ENCODE measurements at places on chromosomes 6 and 20.

DNA sequence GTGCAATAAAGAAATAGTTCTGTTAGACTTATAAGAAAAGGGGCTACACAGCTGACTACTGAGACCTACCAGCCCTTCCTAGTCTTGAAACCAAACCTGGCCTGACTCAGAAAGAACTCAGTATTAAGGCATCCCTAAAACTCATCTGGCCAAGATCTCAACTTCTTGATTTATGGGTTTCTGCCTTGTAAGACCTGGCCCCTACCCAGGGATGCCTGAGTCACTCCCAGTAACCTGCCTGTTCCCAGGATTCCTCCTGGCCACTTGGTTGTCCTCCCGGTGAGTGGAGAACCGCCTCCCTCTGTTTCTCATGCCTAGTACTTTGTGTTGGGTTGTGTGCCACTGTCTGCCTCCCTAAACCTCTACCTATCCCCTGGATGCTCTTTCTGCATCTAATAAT lies 189.4 kb upstream of the PREP start:
- no peak for DNase-seq

DNA sequence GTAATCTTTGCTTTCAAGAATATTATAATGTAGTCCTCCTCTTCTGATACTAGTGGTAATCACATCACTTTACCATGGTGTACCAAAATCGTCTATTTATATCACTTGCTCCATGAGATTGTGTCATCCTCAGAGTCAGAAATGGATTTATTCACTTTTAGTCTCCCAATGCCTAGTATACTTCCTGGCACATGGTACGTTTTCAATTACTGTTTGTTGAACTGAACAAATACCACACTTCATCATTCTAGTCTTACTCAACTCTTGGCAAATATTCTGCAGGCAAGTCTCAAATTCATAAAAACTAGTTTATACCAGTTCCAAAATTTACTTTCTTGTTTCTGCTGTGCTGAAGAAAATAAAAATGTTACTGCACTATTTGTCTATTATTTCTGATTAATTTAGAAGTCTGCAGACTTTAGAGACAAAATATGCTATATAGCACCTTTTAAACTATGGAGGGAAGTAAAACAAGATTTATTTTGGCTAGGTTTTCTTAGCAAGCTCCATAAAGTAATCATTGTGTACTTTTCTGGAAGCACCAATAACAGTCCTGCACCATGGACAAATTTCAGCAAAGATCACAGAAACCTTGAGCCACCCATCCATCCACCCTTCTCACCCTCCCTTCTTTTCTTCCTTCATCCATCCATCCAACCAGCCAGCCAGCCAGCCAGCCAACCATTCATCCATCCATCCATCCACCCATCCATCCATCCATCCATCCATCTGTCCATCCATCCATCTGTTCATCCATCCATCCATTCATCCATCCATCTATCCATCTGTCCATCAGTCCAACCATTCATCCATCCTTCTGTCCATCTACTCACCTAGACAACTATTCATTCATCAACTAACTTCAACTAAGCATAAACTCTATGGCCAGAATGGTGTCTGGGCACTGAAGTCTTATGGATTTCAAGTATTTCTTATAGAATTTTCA lies 102.1 kb upstream of the STMND1 start:
- no peak for DNase-seq

- no peak for DNase-seq
Observed at GRCh38 chr6:120774275-120774674, 560.0 kb downstream of the TBC1D32 start.

DNA sequence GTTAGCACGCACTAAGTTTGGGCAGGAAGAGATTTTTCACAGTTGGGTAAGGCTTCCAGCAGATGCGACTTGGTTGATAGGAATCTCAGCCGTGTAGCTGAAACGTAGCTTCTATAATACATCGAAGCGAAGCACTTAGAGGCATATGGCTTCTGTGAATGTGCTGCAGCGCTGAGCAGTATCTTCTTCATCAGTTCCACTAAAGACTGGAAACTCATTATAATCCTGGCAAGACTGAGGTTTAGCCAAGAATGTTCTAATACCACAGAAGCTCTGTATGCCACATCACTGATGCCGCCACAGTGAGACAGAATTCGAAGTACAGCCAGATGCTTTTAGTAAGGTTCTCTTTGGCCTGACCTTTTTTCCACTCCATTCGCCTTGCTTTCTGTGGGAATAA lies 680.2 kb upstream of the AGPAT4 start:
- no peak for DNase-seq

DNA sequence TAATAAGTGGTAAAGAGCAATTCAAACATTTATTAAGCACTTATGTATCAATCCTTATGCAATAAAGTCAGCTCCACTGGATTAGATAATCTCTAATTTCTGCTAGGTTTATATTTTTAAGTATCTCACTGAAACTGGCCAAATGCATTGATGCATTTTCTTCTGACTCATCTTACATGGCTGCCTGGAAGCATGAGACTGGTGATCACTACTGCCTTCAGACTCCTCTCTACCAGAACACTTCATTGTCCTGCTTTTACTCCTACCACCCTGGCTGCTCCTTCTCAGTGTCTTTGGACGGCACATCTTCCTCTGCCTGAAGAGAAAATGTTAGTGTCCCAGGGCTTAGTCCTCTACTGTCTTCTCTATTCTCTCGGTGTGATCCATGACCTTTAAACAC lies 7.4 kb downstream of the CEP85L start:
- DNase-seq = no peak

DNA sequence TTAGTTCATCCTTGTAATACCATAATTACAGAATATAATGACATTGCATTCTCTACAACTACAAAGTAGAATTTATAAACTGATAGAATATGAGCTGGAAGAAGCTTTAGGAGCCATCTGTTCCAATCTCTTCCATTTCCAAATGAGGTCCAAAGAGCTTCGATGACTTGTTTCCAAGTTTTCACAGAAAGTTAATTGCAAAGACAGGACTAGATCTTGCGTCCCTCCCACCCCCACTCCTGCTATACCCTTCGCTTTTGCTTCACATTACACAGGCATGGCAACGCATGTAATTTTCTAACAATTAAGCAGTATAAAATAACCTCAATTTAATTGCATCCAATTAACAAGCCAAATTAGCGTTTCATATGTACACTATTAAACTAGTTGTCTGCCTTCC lies 7.0 kb downstream of the HIVEP2 start:
- no peak for DNase-seq
